ENCODE measurements at places on chromosomes 5 and 9.

- DNase-seq = no peak
These were observed 55.0 kb downstream of the TNPO1 start for GRCh38 chr5:72871366-72872024.

GRCh38 chr9:91766315-91767069, 183.5 kb downstream of the ROR2 start:
- no peak for DNase-seq

DNA sequence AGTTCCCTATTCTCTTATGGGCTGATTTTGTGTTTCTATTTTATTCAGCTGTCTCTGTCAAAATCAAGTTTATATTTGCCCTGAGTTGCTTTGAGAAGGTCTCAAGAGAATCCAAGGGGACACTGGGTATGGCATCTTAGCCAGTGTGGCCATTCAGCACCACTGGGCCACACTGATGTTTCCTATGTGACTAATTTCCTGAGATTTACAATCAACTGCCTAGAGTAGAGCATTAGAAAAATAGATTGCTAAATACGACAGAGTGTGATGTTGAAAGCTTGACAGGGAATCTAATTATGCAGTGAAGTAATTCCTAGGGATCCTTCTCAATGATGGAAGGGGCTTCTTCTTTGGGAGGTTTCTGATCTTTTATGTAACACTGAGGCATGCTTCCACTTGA, 141.7 kb downstream of the SV2C start:
- no peak for DNase-seq

DNA sequence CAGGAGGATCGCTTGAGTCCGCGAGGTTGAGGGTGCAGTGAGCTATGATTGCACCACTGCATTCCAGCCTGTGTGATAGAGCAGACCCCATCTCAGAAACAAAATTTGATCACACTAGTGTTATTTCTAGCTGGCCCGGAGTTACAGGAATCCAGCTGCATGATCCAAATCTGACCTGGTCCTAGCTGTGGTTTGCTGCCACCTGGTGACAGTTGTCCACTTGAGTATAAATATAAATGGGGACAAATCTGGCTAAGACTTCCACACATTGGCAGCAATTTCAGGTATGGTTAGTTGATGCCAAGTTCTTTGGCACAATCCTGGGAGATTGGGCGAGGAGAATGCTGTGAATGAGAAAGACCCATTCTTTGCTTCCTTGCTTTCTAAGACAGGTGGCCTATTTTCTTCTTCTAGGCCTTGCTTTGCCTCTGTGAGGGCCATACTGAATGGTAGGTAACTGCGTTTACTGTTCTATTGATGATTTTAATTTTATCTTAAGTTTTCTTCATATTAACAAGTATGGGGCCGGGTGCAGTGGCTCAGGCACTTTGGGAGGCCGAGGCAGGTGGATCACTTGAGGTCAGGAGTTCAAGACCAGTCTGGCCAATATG, 35.4 kb downstream of the UBE2R2 start:
- DNase-seq = peak; percentile 49

GRCh38 chr9:136619742-136620440, 42.8 kb upstream of the EGFL7 start:
- no peak for DNase-seq

DNA sequence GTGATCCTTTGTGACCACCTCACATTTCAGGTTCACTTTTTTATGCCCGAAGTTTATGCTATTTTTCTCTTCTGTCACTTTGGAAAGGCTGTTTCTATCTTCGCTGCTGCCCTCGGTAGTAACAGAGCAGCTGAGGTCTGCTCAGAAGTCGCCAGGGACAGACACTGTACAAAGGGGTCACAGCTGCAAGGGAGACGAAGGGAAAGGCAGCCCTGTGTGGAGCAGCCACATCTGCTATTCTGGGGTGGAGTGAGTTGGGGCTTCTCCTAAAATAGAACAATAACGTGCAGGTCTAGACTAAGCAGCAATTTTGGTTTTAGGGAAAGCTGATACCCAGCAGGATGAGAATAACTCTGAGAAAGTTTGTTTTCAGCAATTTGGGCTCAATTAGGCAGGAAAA, 72.5 kb downstream of the ACTL7B start:
- no peak for DNase-seq

DNA sequence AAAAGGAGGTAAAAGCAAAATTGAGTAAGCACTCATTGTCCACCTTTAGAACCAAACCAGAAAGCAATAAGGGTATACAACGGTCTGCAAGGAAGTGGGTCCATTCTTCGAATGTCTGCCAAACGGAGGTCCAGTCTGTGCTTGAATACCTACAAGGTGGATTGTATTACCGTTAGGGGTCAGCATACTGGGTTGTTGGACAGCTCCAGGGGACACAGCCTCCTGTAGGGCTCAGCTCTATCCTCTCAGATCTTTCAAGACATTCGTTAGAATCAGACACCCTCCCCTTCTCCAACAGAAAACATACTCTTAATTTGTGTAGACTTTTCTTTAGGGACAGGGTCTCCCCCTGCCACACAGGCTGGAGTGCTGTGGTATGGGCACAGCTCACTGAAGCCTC, 5.5 kb downstream of the ASTN2 start:
- DNase-seq = no peak

- no peak for DNase-seq
These were observed 20.1 kb downstream of the FBXL17 start for GRCh38 chr5:108361771-108362170.

DNA sequence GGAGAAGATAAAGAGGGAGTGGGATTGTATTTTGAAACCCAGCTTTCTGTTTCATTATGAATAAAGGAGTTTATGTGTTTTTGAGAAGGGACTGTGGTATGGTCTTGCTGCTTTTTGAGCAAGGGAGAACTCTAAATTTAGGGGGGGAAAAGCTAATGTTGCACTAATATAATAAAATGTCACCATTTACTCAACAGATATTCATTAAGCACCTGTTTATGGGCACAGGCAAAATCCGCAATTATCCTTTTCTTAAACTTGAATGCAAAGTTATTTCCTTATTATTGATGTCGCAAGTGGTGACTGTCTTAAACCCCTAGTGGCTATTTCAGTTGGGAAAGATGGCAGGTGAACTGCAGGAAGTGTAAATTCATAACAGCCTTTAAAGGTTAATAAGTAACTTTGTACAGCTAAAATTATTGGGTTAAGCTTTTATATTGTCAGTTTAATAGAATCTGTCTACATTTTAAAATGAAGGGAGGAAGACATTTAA, 1.5 kb downstream of the CDC42SE2 start:
- DNase-seq = no peak

GRCh38 chr9:132441404-132441803, 31.4 kb downstream of the CFAP77 start:
- no peak for DNase-seq

DNA sequence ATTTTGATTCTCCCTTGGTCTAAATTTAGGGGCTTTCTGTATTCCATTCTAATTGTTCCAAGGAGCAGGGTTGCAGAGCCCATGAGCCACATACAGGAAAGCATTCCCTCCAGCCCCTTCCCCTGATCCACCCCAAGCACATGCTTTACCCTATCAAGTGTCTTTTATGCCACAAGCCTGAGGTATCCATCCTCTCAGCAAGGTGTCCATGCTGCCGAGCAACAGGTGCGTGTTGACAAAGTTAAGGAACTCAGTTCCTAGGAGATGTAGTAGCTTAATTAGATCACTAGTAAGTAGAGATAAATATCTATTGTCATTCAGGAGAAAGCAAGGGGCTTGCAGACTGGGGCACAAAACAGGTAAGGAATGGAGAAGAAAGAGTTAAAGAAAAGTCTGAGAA, 57.8 kb downstream of the FEM1C start:
- DNase-seq = no peak

- DNase-seq = no peak
These were observed 304.4 kb upstream of the IRX4 start for GRCh38 chr5:2187156-2187555.

DNA sequence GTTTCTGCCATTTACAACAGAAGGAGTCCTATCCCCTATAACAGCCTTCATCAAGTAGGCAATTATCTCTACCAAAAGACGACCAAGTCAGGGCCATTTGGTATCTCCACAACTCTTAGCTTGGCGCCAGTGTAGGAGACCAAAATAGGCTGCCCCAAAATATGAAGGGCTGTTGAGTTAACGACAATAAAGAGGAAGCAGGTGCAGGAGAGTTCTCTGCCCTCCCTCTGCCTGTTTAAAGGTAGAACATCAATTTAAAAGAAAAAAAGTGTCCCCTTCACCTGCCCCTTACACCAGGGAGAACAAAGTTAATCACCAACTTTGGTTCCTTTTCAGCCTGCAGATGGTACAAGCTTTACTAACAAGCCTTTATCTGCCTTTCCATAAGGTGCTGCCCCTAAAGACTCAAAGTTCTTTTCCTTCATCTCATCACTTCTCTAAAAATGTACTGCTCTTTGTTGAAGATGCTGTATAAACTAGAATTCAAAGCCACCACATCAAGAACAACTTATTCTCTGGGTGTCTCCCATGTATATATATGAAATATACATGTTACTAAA, 33.3 kb downstream of the PPP1R2B start:
- no peak for DNase-seq

DNA sequence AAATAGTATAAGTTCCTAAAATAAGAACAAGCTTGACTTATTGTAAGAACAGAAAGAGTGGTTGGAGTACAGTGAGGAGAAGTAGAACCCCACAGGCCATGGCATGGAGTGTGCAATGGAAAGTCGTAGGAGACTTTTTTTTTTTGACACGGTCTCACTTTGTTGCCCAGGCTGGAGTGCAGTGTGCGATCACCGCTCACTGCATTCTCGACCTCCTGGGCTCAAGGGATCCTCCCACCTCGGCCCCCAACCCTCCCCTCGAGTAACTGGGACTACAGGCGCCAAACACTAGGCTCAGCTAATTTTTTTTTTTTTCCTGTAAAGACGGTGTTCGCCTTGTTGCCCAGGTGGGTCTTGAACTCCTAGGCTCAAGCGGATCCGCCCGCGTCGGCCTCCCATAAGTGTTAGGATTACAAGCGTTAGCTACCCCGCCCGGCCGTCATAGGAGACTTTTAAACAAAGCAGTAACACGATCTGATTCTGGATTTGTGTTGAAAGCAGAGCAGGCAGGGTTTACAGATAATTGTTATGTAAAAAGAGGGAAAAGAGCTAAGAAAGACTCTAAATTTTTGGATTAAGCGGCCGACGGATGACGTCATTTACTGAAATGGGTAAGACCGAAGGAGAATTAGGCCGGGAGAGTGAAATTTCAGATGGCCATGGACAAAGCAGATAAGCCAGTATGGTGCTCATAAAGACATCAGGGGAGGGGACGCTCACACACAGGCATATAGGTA, 752 bp downstream of the TSTD2 start:
- no peak for DNase-seq

DNA sequence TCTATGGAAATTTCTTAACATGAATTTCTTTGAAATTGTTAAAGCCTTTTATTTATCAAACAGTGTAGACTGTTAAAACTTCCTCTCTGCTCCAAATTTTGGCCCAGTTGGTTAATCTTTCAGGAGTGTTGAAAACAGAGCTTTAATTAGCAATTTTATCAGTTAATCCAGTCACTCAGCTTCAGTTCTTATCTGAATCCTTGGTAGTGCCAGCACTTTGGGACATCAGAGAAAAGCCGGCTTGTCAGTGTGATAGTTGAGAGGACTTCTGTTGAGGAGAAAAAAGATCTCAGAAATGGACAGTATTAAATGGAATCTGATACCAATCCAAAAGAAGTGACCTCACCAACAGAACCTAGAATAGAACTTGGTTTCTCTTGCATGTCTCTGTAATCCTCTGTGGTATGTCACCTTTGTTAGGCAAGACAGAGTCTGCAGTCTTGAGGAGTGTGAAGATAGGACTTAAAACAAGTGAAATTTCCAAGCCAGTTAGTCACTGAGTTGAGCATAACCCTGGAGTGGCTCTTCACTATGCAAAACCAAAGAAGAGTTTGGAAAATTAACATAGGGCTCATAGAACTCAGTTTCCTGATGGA, 251.8 kb downstream of the NNT start:
- no peak for DNase-seq

DNA sequence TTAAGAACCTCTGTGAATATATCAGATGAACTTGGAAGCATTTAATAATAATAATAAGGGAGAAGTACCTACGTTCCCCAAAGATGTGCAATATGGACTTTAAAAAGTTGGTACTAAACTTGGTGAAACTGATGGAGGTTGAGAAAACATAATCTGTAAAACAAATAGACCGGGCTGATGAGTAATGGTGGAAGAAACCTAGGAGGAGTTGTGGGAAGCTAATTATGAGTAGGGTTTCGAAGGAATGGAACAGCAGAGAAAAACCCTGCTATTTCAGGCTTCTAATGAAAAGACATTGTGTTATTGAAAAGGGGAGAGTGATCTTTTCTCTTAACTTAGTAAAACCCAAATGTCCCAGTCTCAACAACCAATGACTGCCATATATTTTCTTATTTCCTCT, 229.3 kb downstream of the PCSK1 start:
- DNase-seq = no peak

DNA sequence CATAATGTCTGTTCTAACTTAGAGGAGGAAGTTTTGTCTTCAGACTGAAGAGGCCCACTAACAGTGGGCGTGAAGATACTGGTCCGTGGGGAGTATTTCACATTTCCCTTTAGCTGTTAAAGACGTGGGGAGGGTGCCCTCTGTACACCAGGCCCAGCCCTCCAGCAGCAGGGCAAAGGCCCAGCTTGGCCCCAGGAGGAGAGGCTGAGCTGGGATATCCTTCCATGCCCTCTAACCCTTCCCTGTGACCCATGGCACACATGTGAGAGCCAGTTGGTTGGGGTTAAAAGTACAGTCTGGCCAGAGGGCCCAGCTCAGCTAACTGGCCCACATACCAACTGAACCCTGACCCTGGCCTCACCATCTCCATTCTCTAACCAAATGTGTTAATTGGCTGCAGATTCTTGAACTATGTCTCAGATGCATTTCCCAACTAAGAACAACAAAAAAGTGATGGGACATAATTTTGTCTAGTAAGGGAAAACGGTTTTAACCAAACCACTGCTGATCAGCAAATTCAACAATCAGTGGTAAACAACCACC, 74.4 kb downstream of the LHFPL2 start:
- no peak for DNase-seq

DNA sequence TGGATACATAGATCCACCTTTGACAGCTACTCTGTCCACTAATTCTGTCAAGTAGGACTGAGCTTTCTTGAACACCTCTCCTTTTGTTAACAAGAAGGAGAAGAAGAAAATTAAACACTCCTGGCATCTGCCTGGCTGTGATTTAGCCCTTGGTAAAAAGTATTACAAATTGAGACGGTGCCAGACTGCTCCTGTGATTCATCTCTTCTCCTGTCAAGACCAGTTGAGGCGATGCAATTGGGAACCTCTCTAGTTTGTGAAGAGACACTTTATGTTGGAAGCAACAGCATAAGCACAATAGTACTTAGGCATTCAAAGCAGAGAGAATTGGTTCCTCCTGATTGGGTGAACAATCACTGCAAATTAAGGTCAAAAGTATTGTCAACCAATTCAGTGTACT, 72.7 kb downstream of the GHR start:
- DNase-seq = no peak

GRCh38 chr5:144072518-144072927, 97.9 kb downstream of the YIPF5 start:
- DNase-seq = no peak

DNA sequence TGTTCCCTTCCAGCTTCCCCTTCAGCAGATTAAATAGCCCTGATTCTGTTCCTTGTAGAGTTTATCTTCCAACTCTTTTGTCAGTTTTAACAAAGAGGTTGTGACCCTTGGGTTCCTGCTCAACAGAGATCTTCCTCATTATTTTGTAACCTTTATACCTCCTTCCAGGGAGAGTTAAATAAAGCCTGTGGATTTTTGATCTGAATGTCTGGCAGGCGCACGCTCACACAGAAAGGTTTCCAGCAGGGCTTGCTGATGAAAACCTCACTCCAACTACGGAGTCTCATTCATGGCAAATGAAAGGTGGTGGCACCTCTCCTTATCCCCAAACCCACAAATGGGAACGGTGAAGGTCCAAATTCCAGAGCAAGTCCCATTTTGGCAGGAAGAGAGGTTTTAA, 129.0 kb downstream of the SREK1 start:
- DNase-seq = no peak
